ENCODE measurements at places on chromosomes 16 and 17.

GRCh38 chr16:13835935-13836730 lies 83.8 kb upstream of the ERCC4 start:
- no peak for DNase-seq

GRCh38 chr17:11871773-11872172 lies 125.5 kb downstream of the ZNF18 start:
- no peak for DNase-seq

DNA sequence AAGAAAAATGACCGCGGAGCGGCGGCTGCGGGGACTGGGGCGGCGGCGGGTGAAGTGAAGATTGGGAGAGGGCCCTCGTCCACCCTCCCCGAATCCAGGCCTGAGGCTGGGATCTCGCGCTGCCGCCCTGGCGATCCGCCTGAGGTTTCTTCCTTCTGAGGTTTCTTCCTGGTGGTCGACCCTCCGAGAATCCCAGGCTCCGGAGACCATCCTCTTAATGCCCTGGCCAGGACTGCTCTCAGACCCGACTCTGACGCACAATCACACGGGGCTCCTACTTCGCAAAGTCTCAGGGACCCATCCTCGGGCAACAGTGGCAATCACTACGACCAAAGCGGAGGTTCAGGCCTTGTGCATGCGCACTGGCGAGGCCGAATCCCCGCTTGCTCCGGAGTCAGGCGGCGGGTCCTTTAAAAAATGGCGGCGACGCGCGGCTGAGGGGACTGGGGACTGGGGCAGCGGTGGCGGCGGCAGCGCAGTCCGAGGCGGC lies 18.0 kb upstream of the KCNJ18 start:
- no peak for DNase-seq

DNA sequence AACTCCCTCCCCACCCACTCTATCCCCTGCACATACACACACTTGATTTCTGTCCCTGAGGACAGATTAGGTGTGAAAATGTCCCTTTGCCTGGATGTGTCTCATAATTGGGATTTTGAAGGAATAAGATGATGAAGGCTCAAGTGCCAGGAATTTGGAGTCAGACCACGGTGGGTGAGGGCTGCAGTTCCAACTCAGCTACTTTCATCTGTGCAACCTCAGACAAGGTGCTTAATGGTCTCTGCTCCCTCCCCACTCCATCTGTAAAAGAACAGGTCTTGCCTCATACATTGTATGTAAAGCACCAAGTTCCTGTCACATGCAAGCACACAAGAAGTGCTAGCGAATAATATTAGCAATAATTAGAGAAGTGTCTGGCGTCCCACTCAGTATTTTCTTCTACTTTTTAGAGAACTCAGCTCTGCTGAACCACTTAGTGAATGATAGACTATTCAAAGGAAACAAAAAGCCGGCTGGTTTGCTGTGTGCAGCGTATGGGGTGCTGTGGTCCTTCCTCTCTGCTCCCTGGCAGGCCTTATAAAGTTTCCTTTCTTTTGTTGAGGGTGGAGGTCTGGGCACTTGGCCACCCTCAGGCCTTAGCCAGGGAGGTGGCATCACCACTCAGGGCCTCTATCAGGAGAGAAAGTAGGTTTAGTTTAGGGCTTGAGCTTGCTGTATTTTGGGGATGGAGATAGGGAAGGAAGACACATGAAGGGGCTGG lies 6.4 kb downstream of the TBX4 start:
- DNase-seq, result no peak

All from occipital lobe (tissue), 3 donors.